Activated naive CD8-positive, alpha-beta T cell treated with anti-CD3 and anti-CD28 coated beads, Interleukin-2, amount 10 ng/mL, durations not matched to agents 7 days and 5 days (primary cell): ENCODE measurements at places on chromosomes 5 and 9.
A peak's percentile ranks its signal among the peaks of the same experiment; 100 is the strongest.

DNA sequence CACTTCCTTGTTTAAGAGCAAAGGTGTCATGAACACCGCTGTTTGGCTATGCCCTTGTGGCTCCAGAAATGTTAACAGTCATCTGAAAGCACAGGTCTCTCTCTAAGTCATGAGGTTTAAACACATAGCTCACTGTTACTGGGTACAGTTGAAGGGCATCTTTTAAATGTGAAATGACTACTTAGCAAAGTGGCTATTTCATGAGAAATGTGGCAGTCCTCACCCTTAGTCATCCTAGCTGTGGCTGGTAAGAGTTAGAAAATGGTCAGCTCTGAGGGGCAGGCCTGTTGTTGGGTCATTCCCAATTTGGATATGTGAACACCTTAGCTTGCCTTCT lies 24.2 kb upstream of the TMEM171 start:
- H3K27ac ChIP-seq, result no peak overlapping the region
- H3K4me3 ChIP-seq, result no peak overlapping the region
- H3K27me3 ChIP-seq, result peaks cover 2% of the 10 kb centered on the region
- H3K4me1 ChIP-seq, result no peaks in the 10 kb centered on the region

DNA sequence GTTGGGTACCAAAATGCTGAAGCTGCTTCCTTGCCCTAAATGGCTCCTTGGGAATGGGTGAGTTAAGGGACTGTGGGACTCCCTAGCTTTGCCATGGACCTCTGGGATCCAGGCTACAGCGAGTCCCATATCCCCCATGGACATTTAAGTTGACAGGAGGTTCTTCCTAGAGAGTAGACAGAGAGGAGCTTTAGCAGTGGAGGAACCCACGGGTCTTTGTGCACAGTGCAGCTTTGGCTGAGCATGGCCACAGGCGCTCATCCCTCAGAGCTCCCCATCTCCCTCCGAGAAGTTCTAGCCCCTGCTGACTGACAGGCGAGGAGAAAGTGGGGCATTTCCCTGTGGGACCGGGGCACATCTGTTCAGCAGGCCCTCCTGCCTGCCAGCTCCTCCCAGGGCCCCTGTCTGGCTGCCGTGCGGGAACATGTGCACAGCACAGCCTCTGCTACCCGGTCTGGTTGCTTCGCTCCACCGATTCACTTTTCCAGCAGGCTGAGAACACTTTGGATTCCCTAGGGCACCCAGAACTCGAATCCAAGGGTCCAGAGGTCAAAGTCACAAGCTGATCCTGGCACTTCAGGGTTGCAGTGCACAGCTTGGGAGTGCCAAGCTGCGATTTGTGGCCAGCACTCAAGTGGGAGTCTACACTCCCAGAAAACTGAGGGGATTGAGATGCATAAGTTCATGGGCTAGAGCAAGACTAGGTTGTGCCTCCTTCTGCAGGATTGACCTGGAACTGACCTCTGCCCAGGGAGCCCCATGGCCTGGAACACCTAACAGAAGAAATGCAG lies 40.6 kb upstream of the DMRTA1 start:
- no peaks in the 10 kb centered on the region for H3K36me3 ChIP-seq
- H3K27me3 ChIP-seq, result no peaks in the 10 kb centered on the region
- no peak overlapping the region for H3K4me3 ChIP-seq
- H3K27ac ChIP-seq, result no peak overlapping the region
- no peak for DNase-seq
- no peaks in the 10 kb centered on the region for H3K4me1 ChIP-seq

GRCh38 chr5:65928322-65928752 lies 2.0 kb downstream of the ERBIN start:
- peak overlapping the region; percentile 99 for H3K4me3 ChIP-seq
- no peak for DNase-seq
- peaks cover 8% of the 10 kb centered on the region for H3K27me3 ChIP-seq
- peaks cover 14% of the 10 kb centered on the region for H3K36me3 ChIP-seq
- H3K4me1 ChIP-seq, result peaks cover 35% of the 10 kb centered on the region

DNA sequence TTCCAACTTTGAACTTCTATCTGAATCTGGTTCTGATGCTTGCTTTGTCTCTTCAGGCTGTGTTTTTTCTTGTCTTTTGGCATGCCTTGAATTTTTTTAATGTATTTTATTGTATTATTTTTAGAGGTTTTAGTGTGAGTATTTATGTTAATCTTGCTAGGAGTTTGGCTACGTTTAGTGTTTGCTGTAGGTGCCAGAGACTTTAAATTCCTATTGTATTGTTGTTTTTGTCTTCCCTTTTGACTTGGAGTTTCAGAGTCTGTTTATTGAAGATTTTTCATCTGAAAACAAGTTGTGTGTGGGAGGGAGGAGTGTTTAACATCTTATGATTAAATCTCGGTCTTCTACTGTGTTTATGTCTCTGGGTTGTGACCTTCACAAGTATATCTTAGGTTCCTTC lies 956.8 kb downstream of the TLE1 start:
- no peaks in the 10 kb centered on the region for H3K4me1 ChIP-seq
- H3K27me3 ChIP-seq, result no peaks in the 10 kb centered on the region
- H3K4me3 ChIP-seq, result no peak overlapping the region

- no peak for DNase-seq
- no peak overlapping the region for H3K4me3 ChIP-seq
- H3K27ac ChIP-seq, result no peak overlapping the region
- H3K27me3 ChIP-seq, result no peaks in the 10 kb centered on the region
These were observed 577.2 kb upstream of the ZNF608 start for GRCh38 chr5:125323613-125324012.

DNA sequence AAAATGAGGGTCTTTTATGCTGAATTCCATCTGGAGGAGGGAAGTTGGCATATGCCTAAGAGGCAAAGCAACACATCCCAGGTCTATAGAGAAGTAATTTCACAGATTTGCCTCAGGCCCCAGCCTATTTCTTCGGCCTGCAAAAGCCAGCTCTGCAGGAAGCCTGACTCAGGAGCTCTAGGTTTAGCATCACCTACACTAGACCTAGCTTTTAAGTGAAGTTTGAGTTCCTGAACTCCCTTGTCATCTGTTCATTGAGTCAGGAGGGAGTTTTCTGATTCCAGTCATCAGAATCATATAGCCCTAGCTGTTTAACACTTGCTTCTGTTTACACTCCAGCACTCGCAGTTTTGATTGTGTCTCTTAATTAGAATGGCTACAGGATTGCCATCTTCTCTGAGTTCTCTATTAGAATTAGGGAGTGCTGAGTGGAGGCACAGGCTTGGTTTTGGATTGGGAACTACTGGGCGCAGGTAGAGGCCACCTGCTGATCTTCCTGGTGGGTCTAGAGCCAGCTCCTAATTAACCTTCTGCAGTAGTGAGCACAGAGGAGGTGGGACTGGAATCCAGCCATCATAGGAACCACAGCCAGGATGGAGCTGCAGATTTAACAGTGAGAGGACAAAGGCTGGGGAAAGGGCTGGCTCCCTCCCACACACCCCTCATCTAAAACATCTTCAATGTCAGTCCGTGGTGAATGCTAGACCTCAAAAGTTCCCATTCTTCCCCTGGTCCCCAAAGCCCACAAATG lies 179.5 kb downstream of the TRIO start:
- no peaks in the 10 kb centered on the region for H3K4me1 ChIP-seq
- peaks cover 4% of the 10 kb centered on the region for H3K27me3 ChIP-seq
- DNase-seq, result no peak
- H3K4me3 ChIP-seq, result no peak overlapping the region

- H3K36me3 ChIP-seq, result no peaks in the 10 kb centered on the region
- H3K27ac ChIP-seq, result no peak overlapping the region
- no peak for DNase-seq
- peaks cover 18% of the 10 kb centered on the region for H3K27me3 ChIP-seq
These were observed 16.1 kb downstream of the AMBP start for GRCh38 chr9:114061830-114062474.

DNA sequence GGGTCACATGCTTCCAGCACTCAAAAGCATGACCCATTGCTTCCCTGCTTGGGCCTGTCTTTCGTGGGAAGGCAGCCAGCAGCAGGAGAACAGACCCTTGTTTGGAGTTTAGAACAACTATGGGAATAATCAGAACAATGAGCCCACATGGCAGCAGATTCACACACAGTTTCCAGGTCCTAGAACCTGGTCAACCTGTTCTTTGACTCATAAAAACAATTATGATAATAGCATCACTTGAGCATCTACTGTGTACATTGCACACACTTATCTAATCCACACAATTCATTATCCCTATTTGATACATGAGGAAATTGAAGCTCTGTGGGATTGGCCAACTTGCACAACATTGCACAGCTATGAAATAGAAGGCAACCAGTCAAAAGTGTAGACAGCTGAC lies 41.7 kb downstream of the KLF4 start:
- no peak overlapping the region for H3K27ac ChIP-seq
- H3K4me1 ChIP-seq, result no peaks in the 10 kb centered on the region
- no peaks in the 10 kb centered on the region for H3K27me3 ChIP-seq
- H3K4me3 ChIP-seq, result no peak overlapping the region
- DNase-seq, result no peak

DNA sequence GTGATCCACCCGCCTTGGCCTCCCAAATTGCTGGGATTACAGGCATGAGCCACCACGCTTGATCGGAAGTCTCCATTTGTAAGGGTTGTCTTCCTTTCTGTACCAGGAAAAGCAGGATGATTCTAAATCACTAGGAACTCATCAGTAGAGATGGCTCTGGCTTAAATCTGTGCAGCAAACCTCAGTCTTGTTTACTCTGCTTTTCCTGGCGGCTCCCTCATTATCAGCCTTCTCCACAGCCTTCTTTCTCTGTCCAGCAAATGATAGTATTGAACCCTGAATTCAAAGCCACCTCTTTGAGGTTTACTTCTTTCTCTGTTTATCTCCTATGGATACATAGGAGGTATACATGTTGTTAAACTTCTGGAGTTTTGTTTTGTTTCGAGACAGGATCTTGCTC lies 43.0 kb upstream of the GNE start:
- no peak overlapping the region for H3K27ac ChIP-seq
- peaks cover 2% of the 10 kb centered on the region for H3K4me1 ChIP-seq
- H3K27me3 ChIP-seq, result no peaks in the 10 kb centered on the region
- H3K36me3 ChIP-seq, result no peaks in the 10 kb centered on the region
